ENCODE measurements at places on chromosomes 6 and 20. TPM values are rescaled to one million over a fixed set of nuclear protein-coding genes. Genes with fewer than 3 reads are reported as not detected.

DNA sequence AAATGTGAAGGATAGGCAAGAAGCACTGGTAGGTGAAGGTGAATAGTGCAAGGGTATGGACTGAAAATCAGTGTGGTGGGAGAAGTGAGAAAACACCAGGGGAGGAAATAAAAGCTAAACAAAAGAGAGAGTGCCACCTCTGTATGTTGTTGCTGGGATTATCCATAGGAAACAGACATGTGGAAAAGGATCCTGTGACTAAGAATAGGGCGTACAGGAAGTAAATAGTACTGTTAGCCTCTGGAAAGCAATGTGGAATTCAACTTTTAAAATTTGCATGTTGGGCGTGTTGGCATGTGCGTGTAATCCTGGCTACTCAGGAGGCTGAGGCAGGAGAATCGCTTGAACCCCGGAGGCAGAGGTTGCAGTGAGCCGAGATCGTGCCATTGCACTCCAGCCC is 661.7 kb downstream of the KIF16B start:
- H3K27ac ChIP-seq = no peak overlapping the region
- H3K4me1 ChIP-seq = no peaks in the 10 kb centered on the region
- no peak overlapping the region for H3K4me3 ChIP-seq
- H3K27me3 ChIP-seq = no peaks in the 10 kb centered on the region
- no peaks in the 10 kb centered on the region for H3K36me3 ChIP-seq

DNA sequence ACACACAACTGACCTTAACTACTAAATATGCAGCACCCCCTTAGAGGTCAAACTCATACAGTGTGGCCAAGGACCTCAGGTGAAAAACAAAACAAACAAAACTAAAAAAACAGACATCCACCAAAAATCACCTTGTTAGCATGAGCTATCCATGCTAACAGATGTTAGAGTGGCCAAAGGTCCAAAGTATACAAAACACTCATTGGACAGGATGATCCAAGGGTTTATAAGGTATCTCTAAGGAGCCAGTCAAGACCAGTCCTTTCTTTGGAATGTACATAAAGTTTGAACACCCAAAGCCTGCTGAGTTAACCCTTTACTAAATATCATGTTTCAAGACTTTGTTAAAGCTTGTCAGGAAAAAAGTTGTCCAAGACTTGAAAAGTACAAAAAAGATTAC is 35.8 kb downstream of the THEMIS start:
- no peaks in the 10 kb centered on the region for H3K27me3 ChIP-seq
- no peak for DNase-seq
- no peak overlapping the region for H3K27ac ChIP-seq
- H3K36me3 ChIP-seq = no peaks in the 10 kb centered on the region
- no peak overlapping the region for H3K4me3 ChIP-seq

DNA sequence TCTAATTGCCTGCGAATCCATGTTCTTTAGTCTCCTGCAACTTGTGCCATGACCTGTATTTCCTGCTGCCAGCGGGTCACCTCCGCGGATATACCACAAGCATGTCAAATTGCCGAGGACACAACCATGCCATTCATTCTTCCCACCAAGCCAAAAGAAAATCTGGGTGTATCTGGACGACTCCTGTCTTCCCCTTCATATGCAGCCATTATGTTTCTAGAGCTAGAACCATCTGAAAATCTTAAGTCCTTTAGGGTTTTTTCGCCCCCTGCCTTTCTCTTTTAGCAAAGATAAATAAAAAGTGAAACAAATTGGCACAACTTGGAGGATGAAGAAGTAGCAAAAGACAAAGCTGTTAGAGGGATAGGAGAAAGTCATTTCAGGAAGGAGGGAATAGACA is 242.6 kb downstream of the ARID1B start:
- H3K4me1 ChIP-seq = peaks cover 43% of the 10 kb centered on the region
- no peaks in the 10 kb centered on the region for H3K27me3 ChIP-seq
- peak; percentile 63 for DNase-seq
- peak overlapping the region; percentile 74 for H3K27ac ChIP-seq
- no peak overlapping the region for H3K4me3 ChIP-seq

GRCh38 chr6:33297956-33298772 is 578 bp downstream of the RGL2 start:
- no peaks in the 10 kb centered on the region for H3K27me3 ChIP-seq
- H3K27ac ChIP-seq = peak overlapping the region; percentile 91
- H3K4me3 ChIP-seq = peak overlapping the region; percentile 96
- peak; percentile 82 for DNase-seq

DNA sequence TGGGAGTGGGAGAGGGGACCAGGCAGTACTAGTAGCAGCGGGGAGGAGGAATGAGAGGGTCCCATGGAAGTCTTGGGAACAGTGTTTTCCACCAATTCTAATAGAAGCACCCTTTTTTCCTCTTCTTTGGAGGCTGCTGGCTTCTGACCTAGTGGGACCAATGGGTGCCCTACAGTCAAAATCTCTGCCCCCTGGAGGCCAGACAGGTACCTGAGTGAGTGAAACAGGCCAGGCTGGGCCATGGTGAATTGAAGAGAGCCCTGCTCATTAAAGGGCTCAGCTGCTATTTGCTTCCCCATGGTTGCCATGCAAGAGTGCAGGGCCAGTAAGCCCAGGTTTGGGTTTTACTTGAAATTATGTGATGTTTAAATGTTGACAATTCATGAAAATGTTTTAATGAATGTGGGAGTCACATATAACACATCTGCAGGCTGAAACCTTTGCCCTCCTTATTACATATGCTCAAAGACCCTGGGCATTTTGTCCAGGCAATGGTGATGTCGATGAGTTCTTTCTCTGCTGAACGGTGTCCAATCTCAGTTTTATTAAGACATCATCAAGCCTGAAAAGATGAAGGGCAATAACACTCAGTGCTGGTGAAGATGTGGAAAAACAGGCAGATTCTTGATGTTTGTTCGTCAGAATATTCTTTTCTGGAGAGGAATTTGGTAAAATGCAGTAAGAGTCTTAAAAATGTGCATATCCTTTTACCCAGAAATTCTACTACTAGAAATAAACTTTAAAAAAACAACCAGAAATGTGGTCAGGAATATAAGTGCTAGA is 42.3 kb upstream of the OCSTAMP start:
- H3K36me3 ChIP-seq = no peaks in the 10 kb centered on the region
- no peak overlapping the region for H3K27ac ChIP-seq
- no peak overlapping the region for H3K4me3 ChIP-seq
- no peak for DNase-seq
- H3K27me3 ChIP-seq = no peaks in the 10 kb centered on the region

DNA sequence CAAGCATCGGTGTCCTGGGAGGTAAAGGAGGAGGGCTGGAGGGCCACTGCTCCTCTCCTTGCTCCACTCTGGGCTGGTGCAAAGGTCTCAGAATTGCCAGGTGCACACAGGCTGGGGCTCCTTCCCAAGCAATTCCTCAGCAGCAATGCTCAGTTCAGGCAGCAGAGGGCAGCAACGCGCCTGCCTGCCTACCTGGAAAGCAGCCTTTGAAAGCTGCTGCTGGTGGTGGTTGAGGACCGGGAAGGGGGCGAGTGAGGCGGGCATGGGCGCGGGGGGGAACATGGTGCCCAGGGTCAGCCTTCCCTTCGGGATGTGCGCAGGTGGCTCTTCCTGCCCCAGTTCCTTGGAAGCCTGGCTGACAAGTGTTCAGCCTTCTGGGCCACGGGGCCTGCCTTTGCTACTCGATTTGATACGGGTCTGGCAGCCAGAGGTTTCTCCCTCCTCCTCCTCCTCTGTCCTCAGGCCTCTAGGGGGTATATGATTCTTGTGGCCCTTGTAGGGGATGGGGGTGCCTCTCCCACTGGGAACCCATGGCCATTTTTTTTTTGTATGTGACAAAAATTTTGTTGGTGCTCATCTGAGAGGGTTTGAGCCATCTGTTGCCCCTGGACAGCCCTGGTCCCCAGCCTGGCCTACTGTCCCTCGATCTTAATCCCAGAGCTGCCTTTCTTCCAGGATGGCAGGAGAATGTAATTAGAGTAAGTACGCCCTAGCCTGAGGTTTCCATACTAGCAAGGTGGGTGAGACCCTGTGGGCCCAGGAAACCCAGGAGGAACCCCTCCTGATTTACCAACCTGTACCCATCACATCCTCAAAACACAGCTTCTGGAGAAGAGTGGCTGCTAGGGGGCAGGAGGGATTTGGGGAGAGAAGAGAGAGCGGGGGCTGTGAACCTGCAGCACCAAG is 20.1 kb downstream of the MRPS18A start:
- peaks cover 15% of the 10 kb centered on the region for H3K4me1 ChIP-seq
- H3K27me3 ChIP-seq = no peaks in the 10 kb centered on the region
- H3K27ac ChIP-seq = no peak overlapping the region
- H3K4me3 ChIP-seq = no peak overlapping the region

DNA sequence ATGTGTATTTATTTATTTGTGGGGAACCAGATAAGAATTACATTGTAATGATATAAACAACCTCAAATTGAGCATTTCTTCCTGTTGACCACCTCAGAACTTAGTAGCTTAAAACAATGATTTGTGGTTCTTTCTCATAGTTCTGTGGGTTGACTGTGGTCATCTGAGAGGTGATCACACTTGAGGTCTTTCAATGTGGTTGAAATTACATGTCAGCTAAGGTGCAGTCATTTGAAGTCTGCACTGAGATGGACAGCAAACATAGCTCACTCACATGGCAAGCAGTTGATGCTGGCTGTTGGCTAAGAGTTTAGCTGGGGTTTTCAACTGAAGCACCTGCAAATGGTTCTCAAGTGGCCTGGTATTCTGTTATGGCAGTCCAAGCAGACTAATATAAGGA is 436.7 kb upstream of the MAP3K7 start:
- no peaks in the 10 kb centered on the region for H3K4me1 ChIP-seq
- no peaks in the 10 kb centered on the region for H3K27me3 ChIP-seq
- DNase-seq = no peak
- H3K27ac ChIP-seq = no peak overlapping the region

DNA sequence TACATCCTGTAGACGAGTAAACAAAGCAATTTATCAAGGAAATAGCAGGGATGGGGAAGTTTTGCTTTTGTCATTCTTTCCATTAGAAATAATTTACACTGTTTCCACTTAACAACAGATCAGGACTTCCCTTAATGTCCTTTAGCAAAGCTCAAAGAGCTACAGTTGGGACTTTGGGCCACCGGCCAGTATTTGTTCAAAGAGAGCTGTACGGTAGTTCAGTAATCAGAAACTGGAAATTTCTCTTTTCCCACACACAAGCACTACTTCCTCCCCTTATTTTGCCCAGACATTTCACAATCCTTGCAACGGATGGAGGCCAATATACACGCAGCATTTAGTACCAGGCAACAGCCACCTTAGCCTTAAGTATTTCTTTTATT is 12.1 kb upstream of the HINT3 start:
- no peak overlapping the region for H3K27ac ChIP-seq
- no peaks in the 10 kb centered on the region for H3K36me3 ChIP-seq
- no peak overlapping the region for H3K4me3 ChIP-seq
- H3K4me1 ChIP-seq = no peaks in the 10 kb centered on the region

- no peaks in the 10 kb centered on the region for H3K36me3 ChIP-seq
- DNase-seq = no peak
- peaks cover 6% of the 10 kb centered on the region for H3K4me1 ChIP-seq
- no peak overlapping the region for H3K4me3 ChIP-seq
- H3K27me3 ChIP-seq = no peaks in the 10 kb centered on the region
- no peak overlapping the region for H3K27ac ChIP-seq
These were observed 34.2 kb upstream of the B4GALT5 start for GRCh38 chr20:49747707-49748524.

DNA sequence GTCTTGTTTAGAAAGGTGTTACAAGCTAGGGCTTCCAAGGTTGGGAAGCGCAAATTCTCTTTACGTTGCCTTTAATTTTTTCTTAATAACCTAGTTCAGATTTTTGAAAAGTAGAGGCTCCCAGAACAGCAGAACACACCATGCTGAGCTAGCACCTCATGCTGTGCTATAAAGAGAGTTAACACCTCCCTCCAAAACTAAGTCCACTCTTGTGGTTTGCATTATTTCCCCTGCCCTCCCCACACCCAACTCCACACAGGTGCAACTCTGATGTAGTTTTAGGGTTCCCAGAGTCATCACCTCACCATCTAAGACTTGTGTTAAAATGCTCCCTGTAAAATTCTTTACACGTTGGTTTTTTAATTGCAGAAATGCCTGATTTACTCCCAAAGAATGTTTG is 459.4 kb upstream of the JARID2 start:
- no peak for DNase-seq
- no peaks in the 10 kb centered on the region for H3K36me3 ChIP-seq
- no peak overlapping the region for H3K4me3 ChIP-seq
- no peak overlapping the region for H3K27ac ChIP-seq
- H3K4me1 ChIP-seq = peaks cover 14% of the 10 kb centered on the region

GRCh38 chr6:23175391-23175790 is 606.0 kb downstream of the HDGFL1 start:
- no peaks in the 10 kb centered on the region for H3K27me3 ChIP-seq
- no peak overlapping the region for H3K27ac ChIP-seq
- H3K4me1 ChIP-seq = no peaks in the 10 kb centered on the region

GRCh38 chr6:140604786-140605185 is 1230.3 kb upstream of the CITED2 start:
- no peaks in the 10 kb centered on the region for H3K4me1 ChIP-seq
- H3K27ac ChIP-seq = no peak overlapping the region
- no peaks in the 10 kb centered on the region for H3K27me3 ChIP-seq
- H3K4me3 ChIP-seq = no peak overlapping the region

DNA sequence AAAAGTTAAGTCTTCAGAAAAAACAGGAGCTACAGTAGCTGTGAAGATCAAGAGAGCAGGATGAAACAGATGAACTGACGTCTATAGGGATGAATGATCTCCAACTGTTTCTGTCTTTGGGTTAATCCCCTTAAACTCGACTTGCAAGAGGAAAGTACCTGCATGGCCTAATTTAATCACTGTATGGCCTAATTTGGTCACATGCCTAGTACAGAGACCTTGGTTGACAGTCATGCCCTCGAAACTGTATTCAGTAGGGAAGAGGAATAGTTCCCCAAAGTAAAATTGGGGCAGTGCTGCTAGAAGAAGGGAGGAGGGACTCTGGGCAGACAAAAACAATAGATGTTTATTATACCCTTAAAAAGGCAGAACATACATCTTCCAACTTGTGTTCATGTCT is 10.0 kb upstream of the SMAP1 start:
- no peaks in the 10 kb centered on the region for H3K27me3 ChIP-seq
- H3K36me3 ChIP-seq = no peaks in the 10 kb centered on the region
- DNase-seq = no peak
- no peaks in the 10 kb centered on the region for H3K4me1 ChIP-seq
- H3K4me3 ChIP-seq = no peak overlapping the region
- H3K27ac ChIP-seq = no peak overlapping the region

DNA sequence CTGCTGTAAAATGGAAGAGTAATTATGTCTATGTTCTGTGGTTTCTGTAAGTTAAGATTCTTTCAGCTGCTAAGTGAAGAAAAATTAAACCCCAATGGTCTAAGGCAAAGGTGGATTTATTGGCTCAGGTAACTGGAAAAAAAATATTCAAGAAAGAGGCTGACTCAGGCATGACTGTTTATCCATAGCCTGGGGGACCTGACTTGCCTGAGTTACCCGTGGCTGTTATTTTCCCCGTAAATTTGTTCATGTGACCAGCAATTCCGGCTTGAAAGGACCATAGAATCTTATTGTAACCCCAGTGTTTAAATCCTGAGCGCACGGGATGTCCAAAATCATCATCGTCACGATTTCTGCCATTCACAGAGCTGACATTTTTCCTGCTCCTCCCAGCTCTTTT is 32.3 kb upstream of the SULF2 start:
- H3K36me3 ChIP-seq = no peaks in the 10 kb centered on the region
- no peak for DNase-seq
- H3K4me3 ChIP-seq = no peak overlapping the region
- H3K27ac ChIP-seq = no peak overlapping the region

The ANGPT4 gene
- polyA plus RNA-seq = not detected

The MUC21 gene
- not detected for polyA plus RNA-seq

The NDUFAF5 gene
- 10.3 TPM for polyA plus RNA-seq

The ENTPD6 gene
- polyA plus RNA-seq = 79.8 TPM

The OR12D3 gene
- not detected for polyA plus RNA-seq

The GSTA1 gene
- not detected for polyA plus RNA-seq

The PHACTR1 gene
- polyA plus RNA-seq = 180 TPM

The GSTA3 gene
- not detected for polyA plus RNA-seq

The DNAAF9 gene
- 2.7 TPM for polyA plus RNA-seq

Data from B cell (primary cell).